ENCODE measurements at places on chromosomes 11 and 22.

- DNase-seq = no peak
Observed at GRCh38 chr11:101960231-101960630, 43.9 kb upstream of the ANGPTL5 start.

DNA sequence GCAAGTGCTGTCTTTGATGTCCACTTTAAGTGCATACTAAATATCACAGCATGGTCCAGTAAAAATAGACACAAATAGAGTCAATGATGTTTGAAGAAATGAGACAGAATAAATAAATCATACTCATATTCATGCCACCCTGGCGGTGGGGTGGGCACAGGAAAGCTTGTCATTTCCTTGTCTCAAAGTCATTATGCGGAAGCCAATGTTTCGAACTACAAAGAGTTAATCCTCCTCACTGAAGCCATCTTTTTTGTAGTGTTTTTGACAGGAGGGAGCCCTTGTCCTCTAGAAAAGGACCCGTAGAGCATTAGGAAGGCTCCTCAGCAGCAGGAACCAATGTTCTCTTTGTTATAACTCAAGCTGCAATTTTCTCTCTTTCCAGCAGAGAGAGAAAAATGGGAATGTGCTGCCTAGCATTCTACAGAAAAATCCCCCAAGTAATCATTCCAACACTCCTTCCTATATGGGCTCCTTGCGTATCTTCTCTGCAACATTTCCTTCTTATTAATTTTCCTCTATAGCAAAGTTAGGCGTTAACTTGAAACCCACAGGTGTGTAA is 30.6 kb downstream of the SC5D start:
- DNase-seq = no peak

- DNase-seq = peak; percentile 75
Observed at GRCh38 chr22:37566903-37567798, 6.9 kb downstream of the CDC42EP1 start.

DNA sequence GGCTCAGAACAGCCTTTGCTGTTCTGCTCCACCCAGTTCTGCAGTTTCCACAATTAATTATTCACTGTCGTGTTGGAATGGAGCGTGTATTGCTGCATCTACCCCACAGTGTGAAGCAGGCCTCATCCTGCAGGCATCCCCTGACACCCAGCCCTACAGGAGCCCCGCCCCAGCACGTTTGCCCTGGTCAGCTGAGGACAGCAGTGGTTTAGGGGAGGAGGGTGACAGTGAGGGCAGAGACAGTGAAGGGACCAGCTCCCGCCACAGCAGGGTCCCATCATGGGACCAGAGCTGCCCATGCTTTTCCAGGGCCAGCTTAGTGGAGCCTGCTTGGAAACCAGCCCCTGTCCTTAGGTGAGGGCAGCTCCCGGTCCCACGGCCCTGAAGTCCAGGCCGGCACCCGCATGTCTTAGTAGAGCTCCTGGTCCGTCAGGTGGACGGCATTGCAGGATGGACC is 273.0 kb downstream of the TBC1D22A start:
- peak; percentile 18 for DNase-seq

All from heart left ventricle (tissue), 16 donors.